Mucosa of gallbladder (tissue), 1 donor: ENCODE measurements at places on chromosomes 1 and 21.

DNA sequence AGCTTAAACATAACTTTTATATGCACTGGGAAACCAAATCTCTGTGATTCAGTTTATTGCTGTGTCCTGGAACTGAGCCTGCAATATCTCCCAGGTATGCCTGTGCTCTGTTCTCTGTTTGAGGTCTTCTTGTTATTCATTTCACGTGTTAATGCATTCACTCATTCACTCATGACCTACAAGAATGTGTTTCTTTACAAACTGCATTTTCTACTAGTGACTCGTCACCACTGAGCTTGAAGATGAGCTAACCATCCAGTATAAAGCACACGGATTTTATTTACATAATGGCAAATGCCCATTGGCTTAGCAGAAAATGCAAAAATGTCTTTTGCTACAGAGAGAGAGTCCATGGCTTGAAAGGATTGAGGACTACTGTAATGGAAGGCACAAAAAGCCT lies 75.0 kb upstream of the DUSP10 start:
- no peak for DNase-seq

GRCh38 chr1:54107131-54107530 lies 45.7 kb downstream of the CDCP2 start:
- no peak for DNase-seq

- peak; percentile 59 for DNase-seq
Measured at GRCh38 chr1:154353460-154353904, 28.2 kb downstream of the ATP8B2 start.

DNA sequence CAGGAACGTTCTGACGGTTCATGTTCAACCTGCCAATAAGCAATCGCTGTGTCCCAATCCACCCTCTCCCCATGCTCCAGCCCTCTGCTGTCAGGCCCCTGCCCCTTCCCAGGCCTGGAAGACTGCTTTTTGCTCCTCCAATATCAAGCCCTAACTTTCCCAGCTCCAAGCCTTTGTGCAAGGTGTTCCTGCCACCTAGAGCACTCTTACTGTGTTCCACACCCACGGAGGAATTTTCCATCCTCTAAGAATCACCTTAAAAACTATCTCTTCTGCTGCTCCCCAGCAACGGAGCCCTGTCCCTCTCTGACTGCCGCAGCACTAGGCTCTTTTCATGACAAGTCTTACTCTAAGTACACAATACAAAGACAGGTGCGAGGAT lies 657.9 kb downstream of the AJAP1 start:
- no peak for DNase-seq

DNA sequence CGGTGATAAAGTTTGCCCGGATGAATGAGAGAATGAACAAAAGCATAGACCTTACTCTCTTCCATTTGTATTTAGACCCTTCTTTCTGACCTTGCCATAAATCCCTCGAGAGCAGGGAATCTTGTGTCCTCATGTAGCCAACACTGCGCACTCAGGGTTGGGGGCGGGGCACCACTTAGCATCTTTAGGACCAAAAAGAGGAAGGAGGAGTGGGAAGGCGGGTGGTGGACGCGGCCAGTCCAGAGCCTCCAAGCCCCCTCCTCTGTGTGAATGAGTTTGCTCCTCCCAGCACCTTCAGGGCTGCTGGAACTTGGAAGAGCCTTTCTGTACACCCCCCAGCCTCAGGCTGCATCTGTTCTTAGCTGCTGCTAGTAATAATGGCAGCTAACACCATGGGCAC lies 141.9 kb upstream of the TMEM51 start:
- DNase-seq, result no peak

- DNase-seq, result no peak
Measured at GRCh38 chr1:71414179-71414578, 333.3 kb upstream of the ZRANB2 start.

GRCh38 chr1:32082022-32082421 lies 9.3 kb downstream of the TMEM39B start:
- no peak for DNase-seq

DNA sequence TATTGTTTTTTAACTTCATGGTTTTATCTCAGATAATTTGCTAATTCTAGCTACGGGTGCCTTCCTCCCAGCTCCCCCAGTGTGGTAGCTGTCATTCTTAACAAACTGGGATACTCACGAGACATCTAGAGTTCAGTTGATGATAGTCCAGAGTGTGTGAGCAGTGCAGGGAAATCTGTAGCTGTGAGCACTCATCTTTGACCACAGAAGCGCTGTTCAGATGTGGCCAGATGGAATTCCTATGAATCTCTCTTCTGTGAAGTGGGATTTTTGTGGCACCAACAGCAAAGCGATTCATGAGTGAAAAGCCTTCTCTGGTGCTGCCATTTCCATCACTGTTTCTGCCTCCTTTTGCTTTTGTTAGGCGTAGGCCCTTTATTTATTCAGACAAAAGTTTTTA lies 125.1 kb downstream of the NFIA start:
- no peak for DNase-seq

- peak; percentile 35 for DNase-seq
Measured at GRCh38 chr1:200535605-200536004, 84.9 kb downstream of the KIF14 start.

- peak; percentile 77 for DNase-seq
Measured at GRCh38 chr1:197775282-197776262, at the start of gene DENND1B. DENND1B (minus strand) TSS chr1:197775480; CDS start chr1:197775155, 325 bp downstream.

GRCh38 chr21:28749536-28749935 lies 243.1 kb downstream of the LTN1 start:
- no peak for DNase-seq

GRCh38 chr21:31997191-31997590 lies 124.4 kb downstream of the HUNK start:
- no peak for DNase-seq

DNA sequence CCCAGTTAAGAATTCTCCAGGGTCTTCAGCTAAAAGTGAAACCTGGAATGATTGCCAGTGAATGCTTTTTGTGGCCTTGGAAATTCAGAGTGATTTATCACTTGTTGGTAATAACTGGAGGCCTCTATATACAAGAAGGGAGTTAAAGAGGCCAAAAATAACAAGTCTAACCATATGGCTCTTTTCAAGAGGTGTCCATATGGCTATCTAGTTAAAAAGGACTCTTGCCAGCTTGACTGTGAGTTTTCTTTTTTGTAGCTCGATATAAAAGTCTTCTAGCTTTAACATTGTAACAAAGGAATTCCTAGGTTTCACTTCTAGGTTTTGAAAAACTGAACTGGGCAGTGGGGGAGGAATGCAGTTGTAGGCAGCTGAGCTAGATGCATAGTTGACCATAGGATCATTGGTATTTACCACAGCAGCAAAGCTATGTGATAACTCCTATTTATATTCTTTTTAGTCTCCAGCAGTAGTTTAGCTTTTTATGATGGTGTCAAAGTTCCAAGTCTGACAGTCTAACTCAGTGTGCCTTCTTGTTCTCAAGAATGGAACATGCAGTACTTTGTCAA lies 44.4 kb downstream of the CACHD1 start:
- no peak for DNase-seq

- no peak for DNase-seq
Measured at GRCh38 chr1:71093938-71094337, 13.1 kb upstream of the ZRANB2 start.
